ENCODE measurements at places on chromosomes 7 and 10.

DNA sequence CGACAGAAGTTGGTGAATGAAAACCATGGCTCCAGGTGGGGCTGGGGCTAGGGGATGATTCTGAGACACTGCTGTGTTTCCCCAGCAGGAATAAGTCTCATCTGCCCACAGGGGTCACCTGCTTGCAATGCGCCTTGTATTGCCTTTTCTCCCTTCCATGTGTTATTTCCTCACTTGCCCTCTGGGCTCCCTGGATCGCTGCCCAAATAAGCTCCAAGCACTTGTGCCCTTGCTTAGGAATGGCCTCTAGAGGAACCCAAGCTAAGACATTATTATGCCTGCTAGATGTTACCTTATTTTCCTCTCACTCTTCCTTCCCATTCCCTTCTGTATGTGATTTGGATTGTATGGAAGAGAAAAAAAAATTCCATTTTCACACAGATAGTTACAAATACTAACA is 24.8 kb upstream of the PLPP4 start:
- DNase-seq, result no peak

- no peak for DNase-seq
Observed at GRCh38 chr7:155211761-155212160, 85.9 kb upstream of the INSIG1 start.

- no peak for DNase-seq
Observed at GRCh38 chr7:137895301-137896221, 48.8 kb upstream of the DGKI start.

DNA sequence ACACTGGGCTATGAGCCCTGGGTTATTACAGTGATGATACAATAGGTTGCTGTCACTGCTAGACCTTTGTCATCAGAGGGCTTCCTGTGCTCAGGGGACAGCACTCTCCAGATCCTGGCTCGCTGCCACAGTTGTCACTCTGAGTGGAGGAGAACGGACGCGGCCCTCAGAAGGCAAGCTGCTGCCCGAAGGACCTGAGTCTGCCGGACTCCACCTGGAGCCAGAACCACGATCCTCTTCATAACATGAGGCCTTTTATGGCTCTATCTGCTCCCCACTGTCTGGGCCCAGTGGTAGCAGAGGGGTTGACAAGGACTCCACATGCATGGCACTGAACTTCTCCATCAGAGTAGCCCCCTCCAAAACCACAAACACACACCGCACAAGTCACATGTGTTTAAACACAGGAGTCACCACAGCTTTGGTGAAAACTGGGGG is 94.7 kb upstream of the EFCAB10 start:
- DNase-seq, result no peak

- no peak for DNase-seq
Observed at GRCh38 chr10:12547301-12547771, 198.0 kb downstream of the CAMK1D start.

DNA sequence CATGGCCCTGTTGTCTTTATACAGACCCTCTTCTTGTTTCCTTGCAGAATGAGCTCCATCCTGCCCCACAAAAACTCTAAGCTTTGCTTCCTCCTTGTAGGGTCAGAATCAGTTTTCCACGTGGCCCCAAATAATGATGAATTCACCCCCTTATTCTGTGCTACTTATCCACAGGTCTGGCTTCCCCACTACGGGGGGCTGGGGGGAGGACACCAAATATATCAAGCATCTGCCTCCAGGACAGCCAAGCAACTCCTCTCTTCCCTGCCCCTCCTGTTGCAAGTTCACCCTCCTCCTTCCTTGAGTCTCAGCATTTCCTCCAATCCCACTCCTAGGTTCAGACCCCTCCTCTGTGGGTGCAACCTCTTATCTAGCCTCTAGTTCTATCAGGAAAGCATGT is 743.3 kb downstream of the GRID1 start:
- DNase-seq, result no peak

DNA sequence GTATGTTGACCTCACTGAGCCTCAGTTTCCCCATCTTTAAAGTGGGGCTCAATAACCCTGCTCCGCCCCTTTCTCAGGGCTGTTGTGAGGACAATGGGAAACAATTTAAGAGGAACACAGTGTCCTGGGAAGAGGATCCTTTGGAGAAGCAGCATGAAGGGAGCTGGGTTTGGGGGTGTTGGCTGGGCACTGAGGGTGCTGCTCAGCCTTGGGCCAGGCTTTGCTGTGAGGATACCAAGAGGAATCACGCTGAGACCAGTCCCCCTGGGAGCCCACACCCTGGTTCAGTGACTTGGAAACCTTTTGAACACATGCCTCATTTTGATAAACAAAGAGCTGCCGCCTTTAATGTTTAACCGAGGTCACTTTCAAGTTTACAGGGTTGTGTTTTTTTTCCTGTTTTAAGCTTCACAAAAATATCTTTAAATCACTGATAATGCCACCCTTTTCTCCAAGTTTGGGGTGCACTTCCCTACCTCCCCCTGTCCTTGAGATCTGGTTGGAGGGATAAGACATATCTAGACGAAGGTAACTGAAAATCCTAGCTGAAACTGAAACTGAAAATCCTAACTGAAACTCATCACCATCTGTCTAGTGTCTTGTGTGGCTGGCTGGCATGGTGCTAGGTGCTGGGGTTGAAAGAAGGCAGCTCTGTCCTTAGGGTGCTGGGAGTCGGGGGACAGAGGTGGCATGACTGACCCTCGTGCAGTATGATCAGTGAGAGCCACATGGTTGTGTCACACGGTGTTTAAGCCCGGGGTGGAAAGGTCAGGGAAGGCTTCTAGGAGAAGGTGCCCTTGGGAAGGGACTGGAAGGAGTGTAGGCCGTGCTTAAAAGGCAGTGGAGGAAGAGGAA is 27.7 kb downstream of the ZNF775 start:
- DNase-seq, result no peak

- no peak for DNase-seq
Observed at GRCh38 chr10:76763376-76763775, 874.2 kb downstream of the KCNMA1 start.

DNA sequence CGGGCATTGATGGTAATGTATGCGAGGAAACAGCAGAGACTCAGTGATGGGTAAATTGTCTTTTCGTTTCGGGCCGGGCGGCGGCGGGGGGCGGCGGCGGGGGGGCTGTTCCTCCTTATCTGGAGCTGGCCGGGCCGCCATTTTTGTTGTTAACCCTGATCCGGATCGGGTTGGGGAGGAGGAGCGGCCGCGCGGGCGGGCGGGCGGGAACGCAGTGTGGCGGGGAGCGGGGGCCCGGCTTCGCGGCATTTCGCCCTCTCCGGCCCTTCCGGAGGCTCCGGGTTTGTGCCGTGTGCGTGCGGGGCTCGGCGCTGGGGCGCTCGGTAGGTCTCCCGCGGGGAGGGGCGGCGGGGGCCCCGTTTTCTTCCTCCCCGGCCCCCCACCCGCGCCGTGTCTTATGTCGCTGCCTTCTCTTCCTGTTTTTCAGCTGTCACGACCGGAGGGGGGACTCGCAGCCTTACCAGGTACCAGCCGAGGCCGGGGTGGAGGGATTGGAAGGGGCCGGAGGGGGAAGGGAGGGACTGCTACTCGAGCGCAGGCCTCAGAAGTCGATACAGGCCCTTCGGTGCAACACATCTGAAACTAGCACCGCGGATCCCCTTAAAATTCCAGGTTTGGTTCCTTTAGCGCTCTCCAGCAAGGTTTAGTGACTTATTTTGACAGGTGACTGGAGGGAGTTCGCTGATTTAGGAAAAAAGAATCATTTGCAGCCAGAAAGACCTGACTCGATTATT is 820 bp downstream of the WAC start:
- DNase-seq, result no peak

DNA sequence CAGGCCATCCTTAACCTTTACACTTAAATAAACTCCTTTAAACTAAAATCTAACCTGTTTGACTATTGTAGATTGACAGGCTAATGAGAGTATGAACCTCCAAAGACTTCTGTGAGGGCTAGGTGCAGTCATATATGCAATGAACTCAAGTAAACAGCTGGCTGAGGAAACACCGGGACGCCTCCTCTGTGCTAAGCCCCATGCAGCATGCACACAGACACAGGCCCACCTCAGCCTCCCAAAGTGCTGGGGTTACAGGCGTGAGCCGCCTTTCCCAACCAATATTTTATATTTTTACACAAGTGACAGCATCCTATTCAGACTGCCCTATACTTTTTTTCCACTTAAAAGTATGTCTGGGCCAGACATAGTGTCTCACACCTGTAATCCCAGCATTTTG is 1.5 kb upstream of the FXYD4 start:
- no peak for DNase-seq

- no peak for DNase-seq
Observed at GRCh38 chr7:45937301-45937700, 16.2 kb upstream of the IGFBP3 start.

DNA sequence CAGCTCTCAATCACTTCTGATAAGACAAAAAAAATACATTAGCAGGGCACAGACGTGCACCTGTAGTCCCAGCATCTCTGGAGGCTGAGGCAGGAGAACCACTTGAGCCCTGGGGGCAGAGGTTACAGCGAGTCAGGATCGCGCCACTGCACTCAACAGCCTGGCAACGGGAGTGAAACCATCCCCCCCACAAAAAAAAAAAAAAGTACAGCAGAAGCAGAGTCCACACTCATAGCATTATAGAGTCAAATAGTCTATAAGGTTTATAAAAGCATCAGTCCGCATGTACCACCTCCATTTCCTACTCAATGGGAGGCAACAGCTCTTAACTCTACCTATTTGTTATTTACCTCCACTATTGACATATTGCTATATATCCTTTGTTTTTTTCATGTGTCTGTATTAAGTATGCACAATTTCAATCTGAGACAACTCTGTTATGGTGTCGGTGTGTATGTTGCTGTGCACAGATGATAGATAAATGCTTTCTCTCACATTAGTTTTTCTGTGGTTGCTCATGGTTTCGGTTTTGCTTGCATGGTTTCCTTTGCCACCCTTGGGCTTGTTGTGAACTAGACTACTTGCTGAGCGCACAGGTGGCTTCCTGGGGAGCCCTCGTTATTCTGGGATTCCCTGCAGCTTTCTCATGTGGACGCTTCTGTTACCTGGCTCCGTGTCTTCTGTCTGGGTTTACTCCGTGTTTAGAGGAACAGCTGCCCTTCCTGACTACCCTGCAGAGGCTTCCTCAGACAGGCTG is 40.4 kb downstream of the PROSER2 start:
- no peak for DNase-seq

GRCh38 chr10:44341886-44342285 is 43.0 kb downstream of the CXCL12 start:
- DNase-seq, result no peak

GRCh38 chr10:66538371-66538770 is 387.5 kb upstream of the LRRTM3 start:
- no peak for DNase-seq

DNA sequence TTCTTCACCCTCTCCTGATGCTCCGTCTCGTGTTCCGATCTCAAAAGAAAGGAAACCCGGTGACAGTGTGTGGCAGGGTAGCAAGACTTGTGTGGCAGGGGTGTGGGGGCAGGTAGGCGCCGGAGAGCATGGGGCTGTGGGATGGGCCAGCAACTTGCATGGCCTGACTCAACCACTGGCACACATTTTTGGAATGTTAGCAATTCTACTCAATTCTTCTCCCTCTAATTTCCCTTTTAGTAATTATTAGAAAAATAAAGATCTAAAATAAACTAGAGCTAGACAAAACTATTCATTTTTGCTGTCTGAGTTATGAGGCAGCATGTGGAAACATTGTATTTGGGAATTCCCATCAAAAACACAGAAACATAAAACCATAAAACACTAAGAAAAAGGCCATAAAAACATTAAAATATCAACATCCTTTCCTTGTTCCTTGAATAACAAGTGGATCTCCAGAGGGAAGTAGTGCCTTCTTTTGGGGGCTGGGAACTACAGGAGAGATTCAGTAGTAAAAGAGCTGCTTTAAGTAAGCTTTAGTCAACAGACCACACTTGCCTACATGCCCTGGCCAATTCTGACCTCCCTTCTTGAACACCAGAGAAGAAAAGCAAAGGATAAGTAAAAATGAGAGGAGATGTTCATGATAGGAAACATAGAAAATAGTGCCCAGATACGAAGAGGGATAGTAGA is 21.8 kb downstream of the SEMA3C start:
- DNase-seq, result no peak

GRCh38 chr10:26696786-26697162 is 727 bp upstream of the PDSS1 start:
- DNase-seq, result no peak

DNA sequence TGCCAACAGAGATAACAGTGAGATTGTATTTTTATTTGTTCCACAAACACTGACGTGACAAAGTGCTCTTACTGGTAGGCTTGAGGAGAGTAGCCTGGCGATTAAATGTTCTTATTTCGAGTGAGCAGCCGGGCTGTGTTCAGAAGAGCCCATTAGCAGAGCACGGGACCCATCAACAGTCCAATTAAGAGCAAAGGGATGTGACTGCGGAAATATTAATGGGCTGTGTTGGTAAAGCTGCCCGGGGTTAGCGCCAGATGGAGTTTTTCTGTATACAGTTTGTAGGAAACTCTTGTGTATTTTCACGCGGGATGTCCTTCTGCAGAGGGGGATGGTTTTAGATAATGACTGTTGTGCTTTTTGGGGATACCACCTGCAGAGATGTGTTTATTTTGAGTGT is 104.3 kb downstream of the KIAA1217 start:
- DNase-seq, result no peak

GRCh38 chr10:4357911-4358310 is 468.1 kb upstream of the AKR1E2 start:
- no peak for DNase-seq

- peak; percentile 57 for DNase-seq
Observed at GRCh38 chr7:151366880-151367222, 25.2 kb downstream of the NUB1 start.

DNA sequence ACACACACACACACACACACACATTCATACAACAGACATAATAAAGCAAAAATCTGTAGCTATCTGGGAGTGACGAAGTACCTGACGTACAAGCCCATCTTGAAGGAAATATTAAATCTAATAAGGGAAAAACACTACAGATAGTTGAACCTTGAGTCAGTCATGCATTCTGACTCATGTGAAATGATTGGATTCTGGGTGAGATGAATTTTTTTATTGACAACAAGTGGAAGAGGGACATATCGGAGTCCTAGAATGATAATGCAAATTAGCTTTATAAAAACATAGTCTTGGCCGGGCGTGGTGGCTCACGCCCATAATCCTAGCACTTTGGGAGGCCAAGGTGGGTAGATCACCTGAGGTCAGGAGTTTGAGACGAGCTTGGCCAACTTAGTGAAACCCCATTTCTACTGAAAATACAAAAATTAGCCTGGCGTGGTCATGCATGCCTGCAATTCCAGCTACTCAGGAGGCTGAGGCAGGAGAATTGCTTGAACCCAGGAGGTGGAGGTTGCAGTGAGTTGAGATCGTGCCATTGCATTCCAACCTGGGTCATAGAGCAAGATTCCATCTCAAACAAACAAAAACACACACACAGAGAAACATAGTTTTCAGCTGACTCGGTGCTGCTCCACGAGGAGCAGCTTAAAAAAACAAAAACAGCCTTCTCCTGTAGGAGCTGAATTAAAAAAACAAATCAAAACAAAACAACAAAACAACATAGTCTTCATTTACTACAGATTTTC is 154.4 kb upstream of the MKLN1 start:
- no peak for DNase-seq

GRCh38 chr7:73433924-73434700 is 534 bp downstream of the FZD9 start:
- no peak for DNase-seq

Data from fibroblast of skin of left biceps (primary cell).